ENCODE measurements at places on chromosomes 4 and X. TPM values are rescaled to one million over a fixed set of nuclear protein-coding genes. Genes with fewer than 3 reads are reported as not detected.
A peak's percentile ranks its signal among the peaks of the same experiment; 100 is the strongest.

The LRIT3 gene
- total RNA-seq = under 0.01 TPM

- DNase-seq = no peak
These were observed 191.4 kb downstream of the ADAMTS3 start for GRCh38 chr4:72377491-72378194.

- no peak for DNase-seq
These were observed at the start of gene SSX5 for GRCh38 chrX:48196745-48197201. Gene SSX5, minus strand, starts transcription at chrX:48196795. Its CDS starts 1,437 bp downstream, at chrX:48195358.

DNA sequence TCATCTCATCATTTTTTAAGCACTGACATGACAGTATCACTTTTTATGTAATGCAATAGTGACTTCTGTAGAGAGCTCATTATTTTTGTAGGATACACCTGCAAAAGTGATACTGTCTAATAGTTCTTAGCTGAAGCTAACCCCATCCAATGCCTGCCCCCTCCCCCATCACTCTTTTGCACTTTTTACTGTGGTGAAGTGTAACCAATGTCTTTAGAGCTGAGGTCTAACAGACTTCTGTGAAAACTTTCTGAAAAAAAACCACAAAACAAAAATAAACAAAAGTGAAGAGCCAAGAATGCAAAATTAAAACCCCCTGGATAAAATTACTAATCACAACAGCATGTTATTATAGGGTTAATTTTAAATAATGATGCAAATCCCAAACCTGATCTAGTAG lies 301.1 kb downstream of the ANK2 start:
- DNase-seq = no peak

- DNase-seq = peak; percentile 94
These were observed 25.5 kb downstream of the UTP14A start for GRCh38 chrX:129931411-129932015.

- DNase-seq = no peak
These were observed 651 bp downstream of the UCHL1 start for GRCh38 chr4:41257257-41257901.

All from hematopoietic multipotent progenitor cell (in vitro differentiated cells).